ENCODE measurements at places on chromosomes 1 and 21.
A peak's percentile ranks its signal among the peaks of the same experiment; 100 is the strongest.

- no peak for DNase-seq
These were observed 250.7 kb upstream of the KAZN start for GRCh38 chr1:14347776-14348175.

DNA sequence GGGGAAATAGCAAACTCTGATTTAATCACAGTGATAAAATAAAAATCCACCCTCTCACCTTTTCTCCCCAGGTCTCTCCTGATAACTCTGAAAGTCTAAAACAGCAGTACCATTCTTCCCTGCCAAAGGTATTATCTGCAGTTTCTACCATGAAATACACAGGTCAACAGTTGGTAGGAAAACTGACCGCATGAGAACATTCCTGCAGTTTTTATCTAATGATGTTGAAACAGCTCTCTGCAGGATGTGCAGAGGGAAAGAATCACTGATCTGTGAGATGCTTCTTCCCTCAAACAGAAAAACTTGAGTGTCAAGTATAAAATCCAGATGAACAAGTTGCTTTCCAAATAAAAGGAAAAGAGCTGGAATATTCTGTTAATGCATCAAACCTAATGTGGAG lies 39.1 kb downstream of the KCNJ6 start:
- no peak for DNase-seq

GRCh38 chr1:110123224-110123623 lies 11.0 kb downstream of the UBL4B start:
- DNase-seq, result no peak

GRCh38 chr1:109997867-109998229 lies 13.3 kb downstream of the AHCYL1 start:
- no peak for DNase-seq

DNA sequence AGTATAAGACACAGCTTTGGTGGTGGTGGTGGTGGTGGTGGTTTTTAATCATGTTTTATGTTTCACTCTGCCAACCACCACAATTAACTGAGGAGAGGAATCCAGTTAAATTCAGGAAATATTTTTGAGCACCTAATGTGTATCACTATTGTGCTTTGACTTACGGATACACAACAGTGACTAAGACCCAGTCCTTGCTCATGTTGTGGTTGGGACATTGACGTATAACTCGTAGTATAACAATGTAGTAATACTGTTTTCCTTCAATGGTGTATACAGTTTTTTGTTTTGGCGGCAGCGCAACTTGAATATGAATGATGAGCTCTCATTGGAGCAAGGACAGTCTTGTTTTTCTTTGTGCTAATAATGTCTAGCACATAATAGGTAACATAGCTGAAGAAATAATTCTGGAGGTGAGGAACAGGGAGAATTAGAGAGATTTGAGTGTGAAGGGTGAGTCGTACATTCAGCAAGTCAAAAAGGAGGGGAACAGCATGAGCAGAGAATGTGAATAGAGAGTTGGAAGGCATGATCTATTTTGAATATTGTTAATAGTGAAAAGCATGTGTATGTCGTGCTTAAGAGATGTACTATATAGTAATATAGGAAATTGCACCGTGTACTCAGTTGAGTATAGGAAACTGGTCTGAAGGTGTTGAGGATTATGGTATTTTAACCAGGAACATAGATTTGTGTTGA lies 5.5 kb downstream of the CACYBP start:
- DNase-seq, result no peak

DNA sequence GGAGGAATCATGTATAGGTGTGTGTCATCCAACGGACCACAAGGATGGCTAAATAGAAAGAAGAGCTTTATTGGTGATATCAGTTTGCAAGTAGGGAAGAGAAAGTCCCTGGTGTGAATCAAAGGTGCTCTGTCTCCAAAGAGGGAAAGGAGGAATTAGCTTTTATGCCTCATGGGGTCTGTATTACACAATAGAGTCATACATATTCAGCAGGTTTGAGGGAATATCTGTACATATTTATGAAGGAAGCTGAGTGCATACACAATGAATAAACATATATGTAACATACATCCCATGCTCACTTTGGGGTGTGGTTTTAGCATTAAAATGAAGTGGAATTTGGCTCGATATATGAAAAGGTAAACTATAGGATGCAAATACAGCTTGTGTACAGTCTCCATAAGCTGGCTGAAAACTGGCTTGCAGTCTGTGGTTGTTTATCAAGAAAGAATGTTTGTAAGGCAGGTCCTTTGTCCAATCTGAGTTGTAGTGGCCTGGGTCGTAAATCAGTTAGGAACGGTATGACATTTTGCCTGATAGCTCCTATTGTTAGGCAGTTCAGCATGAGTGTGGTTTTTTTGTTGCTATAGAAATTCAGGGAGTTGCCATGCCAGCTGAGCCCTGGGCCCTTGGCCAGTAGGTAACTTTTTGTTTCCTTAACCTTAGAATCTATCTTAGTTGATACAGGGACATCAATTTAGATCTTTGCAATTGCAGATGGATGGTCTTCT lies 198.0 kb upstream of the ZP4 start:
- DNase-seq, result no peak

GRCh38 chr1:66374148-66374547 lies 159.8 kb upstream of the SGIP1 start:
- DNase-seq, result no peak

- DNase-seq, result no peak
These were observed 38.6 kb downstream of the NSL1 start for GRCh38 chr1:212752934-212753497.

DNA sequence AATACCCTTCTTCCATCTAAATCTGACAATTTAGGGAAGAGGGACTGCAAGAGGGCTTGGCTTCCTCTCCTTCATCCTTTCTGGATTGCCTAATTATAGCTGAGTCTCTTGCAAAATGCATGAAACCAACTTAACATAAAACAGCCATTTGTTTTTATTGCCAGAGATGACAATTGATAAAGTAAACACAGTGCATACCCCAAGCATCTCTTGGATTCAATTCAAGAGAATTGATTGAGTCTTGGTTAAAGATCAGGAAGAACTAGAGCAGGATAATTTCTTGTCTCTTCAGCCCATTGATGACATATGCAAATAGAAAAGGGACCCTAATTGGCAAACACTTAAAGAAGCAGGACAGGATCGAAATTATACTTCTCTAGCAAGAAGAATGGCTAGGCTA lies 617.1 kb upstream of the PTBP2 start:
- no peak for DNase-seq

- no peak for DNase-seq
These were observed 126.8 kb downstream of the RGS21 start for GRCh38 chr1:192443616-192444015.

DNA sequence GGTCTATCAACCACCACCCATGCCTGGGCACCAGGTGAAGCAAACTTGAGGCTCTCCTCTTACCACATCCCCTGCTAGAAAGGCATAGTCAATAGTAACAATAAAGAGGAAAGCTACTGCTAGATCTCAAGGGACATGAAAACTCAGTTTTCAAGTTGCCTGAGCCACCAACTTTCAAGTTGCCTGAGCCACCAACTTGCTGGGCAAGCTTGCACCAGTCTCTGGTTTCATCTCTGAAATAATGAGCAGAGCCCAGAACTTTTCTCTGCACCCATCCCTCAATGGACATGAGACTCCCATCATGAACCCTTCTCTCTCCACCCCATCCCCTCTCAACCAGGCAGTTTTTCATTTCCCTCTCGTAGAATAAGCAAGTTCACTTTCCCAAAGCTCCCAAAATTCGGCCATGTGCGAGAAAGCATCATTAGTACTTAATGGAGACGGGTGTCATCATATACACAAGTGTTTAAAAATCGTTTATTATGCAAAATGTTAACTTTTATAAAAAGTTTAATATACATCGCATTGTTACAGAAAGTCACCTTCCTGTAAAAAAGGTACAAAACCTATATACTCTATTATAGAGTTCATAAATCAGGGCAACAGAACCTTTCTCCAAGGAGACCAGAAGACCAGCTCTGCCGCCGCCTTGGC lies 1.7 kb downstream of the ID3 start:
- no peak for DNase-seq

GRCh38 chr1:47894410-47895278 lies 102.5 kb downstream of the TRABD2B start:
- no peak for DNase-seq

DNA sequence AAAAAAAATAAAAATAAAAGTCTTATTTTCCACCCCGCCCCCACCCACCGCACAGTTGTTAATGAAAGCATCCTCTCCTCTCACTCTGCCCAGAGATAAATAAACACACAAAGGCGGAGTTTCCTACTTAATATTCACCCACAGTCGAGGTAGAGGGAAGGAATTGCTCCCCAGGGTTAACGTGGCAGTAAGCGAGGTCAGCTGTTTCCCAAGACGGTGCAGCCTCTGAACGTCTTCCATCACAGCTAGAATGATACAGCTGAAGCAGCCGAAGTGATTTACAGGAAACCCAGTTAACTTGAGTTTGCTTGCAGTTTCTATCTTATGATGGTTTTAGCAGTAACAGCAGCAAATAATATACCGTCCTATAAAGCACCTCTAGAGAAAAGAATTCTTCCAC lies 283.9 kb downstream of the PBX1 start:
- DNase-seq, result no peak

DNA sequence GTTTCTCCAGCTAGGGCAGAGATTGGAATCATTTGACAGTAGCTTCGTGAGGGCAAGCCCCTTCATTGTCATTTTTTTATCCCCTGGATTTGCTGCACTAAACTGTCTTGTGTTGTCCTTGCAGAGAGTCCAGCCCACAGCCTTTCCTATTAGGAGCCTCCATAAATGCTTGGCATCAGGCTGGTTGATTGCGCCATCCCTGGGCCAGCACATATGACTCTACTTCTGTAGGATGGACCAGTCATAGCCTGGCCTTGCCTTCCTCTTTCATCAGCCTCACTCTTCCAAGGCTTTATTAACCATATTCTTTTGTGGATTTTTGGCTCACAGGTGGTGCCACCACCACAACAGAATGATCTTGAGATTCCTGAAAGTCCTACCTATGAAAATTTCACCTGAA lies 31.4 kb downstream of the LY9 start:
- DNase-seq, result no peak

GRCh38 chr1:23581219-23581618 lies 21.9 kb upstream of the ID3 start:
- DNase-seq, result no peak

GRCh38 chr1:244830639-244831038 lies 4.8 kb upstream of the COX20 start:
- DNase-seq, result no peak

GRCh38 chr1:18529714-18530113 lies 49.0 kb downstream of the KLHDC7A start:
- DNase-seq, result no peak

GRCh38 chr1:91557039-91557690 lies 56.5 kb downstream of the CDC7 start:
- no peak for DNase-seq

GRCh38 chr1:70314706-70315304 lies 39.7 kb downstream of the ANKRD13C start:
- DNase-seq, result no peak

DNA sequence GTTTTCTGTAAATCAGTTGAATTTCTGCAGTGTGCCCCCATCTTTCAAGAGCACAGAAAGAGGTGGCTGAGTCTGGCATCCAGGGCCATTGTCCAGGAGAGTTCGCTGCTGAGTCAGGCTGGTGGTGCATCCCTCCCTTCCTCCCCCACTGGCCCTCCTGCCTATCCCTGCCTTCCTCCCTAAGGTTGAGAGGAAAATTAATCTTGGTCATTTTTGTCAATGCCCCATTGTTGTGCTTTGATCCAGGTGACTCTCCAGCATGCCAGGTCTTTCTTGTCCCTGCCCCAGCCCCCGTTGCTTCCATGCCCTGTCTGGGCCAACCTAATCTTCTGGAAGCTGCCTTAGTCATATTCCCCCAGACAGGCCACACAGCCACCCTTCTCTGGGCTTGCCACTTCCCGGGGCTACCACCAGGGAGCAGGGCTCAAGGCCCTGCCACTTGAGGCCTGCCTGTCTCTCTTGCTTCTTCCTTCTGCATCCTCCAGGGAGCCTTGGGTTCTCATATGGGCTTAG lies 26.6 kb downstream of the PROK1 start:
- DNase-seq, result no peak

DNA sequence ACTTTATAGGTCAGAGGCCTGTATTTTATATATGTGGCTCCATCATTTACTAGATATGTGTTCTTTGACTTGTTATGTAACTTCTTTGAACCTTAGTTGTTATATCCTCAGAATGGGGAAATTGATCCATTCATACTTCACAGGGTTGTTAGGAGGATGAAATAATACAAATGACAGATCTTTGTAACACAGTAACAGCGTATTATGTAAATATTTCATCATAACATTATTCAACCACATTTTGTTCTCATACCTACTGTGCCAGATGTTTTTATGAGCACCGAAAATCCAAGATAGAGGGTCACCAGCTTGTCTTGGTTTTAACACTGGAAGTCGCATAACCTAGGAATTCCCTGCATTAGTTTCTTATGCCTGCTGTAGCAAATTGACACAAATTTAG lies 3.3 kb downstream of the SUCO start:
- DNase-seq, result no peak

GRCh38 chr1:31760471-31761470 lies 3.4 kb downstream of the ADGRB2 start:
- DNase-seq, result peak; percentile 54

GRCh38 chr1:165917166-165917565 lies 89.8 kb downstream of the UCK2 start:
- no peak for DNase-seq

DNA sequence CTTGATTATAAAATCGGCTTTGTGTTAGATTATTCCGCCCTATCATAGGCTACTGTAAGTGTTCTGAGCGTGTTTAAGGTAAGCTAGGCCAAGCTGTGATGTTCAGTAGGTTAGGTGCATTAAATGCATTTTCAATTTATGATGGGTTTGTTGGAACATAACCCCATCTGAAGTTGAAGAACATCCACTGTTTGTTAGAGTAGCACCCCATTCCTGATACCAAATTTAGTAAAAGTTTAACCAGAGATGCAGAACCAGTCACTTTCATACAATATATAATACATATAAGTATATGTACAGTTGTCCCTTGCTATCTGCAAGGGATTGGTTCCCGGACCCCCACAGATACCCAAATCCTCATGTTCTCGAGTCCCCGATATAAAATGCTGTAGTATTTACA lies 16.1 kb downstream of the UBASH3A start:
- DNase-seq, result no peak

- no peak for DNase-seq
These were observed 103.8 kb upstream of the ARHGEF16 start for GRCh38 chr1:3350506-3351261.

DNA sequence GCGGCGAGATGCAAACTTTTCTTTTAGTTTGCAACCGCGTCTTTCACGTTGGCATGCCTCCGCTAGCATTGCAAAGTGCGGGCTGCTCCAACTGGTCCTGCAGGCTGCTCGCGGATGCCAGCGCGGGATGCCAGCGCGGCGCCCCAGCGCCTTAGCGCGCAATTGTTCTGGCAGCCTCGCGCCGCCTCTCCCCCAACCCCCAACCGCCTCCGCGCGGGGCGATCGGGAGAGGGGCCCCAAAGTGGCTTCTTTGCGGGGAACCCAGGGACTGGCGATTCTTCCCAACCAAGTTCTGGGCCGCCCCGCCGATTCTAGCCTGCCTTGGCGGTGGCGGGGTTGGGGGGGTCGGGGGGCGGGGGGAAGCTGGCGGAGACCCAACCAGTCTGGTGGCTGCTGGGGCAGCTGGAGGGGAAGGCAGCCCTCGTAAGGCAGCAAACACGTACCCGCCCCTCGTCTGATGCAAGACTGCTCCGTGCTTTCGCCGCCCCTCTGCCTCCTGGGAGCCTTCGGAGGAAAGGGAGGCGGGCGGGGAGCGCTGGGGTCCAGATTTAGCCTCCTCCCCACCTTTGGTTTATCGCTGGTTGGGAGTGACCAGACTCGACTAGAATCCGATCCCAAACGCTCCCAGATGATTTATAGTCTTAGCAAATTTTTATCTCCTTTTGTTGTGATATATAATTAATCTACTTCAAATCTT lies 756 bp downstream of the PHGDH start:
- peak; percentile 30 for DNase-seq
